ENCODE measurements at places on chromosomes 5 and 9.

DNA sequence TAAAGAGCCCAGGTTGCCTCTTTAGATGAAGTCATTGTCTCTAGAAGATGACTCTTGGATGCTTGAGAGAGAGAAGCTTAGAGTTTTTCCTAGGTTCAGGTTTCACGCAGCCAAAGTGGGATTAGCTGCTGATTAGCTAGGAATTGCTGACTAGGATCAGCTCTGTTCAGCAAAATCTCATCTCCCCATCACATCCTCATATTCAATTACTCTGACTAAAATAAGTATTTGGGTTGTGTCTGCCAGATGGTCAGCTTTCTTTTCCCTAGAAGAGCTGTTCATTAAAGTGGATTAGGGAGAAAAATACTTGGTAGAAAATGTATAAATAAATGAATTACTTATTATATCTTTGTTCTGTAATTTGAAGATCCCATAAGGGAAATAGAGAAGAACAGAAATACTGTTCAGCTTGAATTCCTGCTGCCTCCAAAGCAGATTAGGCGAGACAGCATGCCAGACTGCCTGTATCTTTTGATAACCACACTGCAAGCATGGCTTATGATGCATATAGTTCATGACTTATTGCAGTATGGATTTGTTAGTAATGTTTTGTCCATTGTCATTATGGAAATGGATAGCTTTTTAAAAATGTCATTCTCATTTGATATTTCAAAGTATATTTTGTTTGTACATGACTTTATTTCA, 184.8 kb upstream of the CD180 start:
- no peak for DNase-seq

GRCh38 chr9:73685786-73686185, 534.1 kb downstream of the ANXA1 start:
- no peak for DNase-seq

- peak; percentile 37 for DNase-seq
Observed at GRCh38 chr9:92716557-92716956, 46.6 kb upstream of the IPPK start.

DNA sequence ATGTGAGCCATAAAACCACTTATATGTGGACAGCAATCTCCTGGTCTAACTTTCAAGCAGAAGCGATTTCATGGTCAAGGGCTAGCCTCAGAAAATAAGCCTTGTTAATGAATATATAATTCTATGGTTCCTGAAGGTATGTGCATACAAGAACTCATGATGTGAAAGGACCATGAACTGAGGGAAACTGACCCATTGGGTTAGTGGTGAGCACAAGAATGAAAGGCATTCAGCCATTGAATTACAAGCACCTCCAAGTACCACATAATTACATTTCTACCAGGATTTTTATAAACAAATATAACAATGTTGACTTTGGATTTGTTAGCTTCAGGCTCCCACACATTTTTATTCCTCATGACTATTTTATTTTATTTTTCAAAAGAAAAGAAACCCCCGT, 459.0 kb downstream of the TLE4 start:
- no peak for DNase-seq

DNA sequence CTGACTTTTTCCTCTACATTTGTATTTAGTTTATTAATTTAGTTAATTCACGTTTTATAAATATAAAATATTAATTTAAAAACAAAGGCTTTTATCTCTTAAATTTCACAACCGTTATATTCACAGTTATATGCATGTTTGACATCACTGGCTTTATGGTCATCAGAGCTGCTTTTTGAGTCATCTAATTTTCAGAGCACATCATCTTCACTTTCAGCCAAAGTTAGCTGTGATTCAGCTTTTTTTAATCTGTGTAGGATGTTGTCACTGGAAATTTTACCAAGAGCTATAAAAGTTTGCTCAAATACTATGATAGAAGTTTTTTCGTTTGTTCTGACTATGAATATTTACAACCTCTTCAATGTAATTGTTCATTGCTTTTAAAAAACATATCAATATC, 12.4 kb downstream of the CDC37L1 start:
- DNase-seq = no peak

DNA sequence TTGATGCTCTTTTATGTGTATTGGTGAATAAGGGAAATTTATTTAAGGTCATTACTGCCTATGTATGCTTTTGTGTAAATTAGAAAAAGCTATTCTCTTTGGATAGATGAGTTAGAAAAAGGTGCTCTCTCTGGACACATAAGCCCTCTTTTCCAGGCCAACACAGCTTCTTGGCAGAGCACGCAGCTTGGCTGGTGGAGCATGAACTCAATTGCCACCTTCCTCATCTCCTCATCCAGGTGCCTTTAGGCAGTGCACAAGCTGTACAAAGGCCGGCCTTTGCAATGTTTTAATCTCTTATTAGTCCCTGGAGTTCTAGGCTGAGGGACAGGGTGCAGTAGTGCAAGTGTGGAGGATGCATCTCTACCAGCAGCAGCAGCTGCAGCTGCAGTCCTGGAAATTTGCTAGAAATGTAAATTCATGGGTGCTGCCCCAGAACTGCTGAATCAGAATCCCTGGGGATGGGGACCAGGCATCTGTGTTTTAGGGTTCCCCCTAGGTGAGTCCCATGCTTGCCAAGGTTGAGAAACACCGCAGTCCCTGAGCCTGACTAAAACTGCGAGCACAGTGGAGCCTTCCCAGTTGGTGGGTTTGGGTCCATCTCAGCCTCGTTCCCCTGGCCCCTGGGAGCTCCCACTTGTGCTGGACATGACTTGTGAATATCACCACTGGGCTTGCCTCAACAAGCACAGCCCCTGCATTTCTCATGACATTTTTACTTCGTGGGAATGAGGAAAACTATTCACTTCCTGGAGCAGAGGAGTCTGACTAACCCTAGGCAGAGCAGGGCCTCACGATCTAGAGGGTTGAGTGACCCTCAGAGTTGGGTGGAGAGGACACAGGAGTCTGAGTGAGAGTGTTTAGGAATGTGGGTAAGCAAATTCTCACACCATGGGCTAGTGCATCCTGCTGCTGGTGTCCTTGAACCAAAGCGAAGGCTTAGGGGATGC, 272.3 kb downstream of the ZSWIM6 start:
- no peak for DNase-seq

DNA sequence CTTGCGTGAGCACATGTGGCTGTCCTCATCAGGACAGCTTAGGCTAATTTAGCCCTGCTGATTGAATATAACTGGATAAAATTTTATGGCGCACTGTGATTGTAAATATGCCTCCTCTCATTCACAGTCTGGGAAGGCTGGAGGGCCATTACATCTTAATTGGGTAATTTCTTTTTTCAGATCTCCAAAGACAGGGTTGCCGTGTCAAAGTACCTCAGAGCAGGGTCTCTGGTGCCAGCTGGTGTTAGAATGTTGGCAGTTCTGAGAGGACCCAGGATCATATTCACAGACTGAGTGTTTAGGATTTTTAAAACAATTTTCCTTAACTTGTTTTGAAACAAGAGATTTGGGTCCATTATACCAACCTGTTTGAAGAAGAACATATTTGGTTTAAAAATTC, 455.7 kb upstream of the TLE4 start:
- no peak for DNase-seq

GRCh38 chr9:131423171-131423581, 29.3 kb downstream of the PRRC2B start:
- no peak for DNase-seq

DNA sequence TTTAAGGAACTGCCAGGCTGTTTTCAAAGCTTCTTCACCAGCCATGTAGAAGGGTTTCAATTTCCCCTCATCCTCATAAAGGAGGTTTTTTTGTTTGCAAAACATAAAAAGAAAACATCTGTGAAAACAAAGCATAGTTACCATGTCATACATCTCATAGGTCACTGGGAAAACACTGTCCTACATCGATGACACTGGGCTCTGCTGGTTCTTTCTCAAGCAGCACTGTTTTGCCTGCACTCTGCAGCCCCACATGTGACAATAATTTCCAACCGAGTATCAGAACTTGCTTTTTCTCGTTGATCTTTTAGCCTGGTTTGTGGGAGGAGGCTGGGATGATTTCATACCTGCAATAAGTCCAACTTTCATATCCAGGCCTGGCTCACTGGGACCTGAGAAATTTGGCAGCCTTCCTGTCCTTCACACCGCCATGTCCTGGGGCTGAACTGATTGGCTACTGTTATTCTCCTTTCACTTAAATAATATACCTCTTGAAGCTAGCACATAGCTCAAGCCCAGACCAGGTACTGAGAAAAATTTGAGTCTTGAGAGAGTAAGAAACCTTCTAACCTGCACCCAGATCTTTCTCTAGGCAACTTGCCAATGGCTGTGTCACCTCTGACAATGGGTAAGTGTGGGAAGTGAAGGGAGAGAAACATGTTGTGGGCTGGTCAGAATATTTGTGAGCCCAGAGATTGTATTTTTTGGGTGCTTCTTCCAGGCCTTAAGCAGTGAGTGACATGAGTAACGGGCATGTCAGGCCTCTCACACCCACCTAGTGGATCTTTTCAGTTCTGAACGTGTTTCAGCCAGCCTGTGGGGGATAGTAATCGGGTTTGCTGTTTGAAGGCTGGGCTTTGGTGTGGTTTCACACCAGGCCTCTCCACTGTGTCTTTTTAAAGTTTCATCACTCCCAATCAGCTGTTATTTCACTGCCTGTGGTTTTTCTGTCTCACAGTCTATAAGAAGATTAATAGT, 502.8 kb downstream of the NTRK2 start:
- no peak for DNase-seq

GRCh38 chr5:16350816-16351215, 114.8 kb downstream of the ZNF622 start:
- no peak for DNase-seq

- DNase-seq = no peak
Observed at GRCh38 chr9:134492281-134492691, 149.3 kb upstream of the COL5A1 start.

- DNase-seq = no peak
Observed at GRCh38 chr5:62534461-62535236, 44.0 kb upstream of the LRRC70 start.

DNA sequence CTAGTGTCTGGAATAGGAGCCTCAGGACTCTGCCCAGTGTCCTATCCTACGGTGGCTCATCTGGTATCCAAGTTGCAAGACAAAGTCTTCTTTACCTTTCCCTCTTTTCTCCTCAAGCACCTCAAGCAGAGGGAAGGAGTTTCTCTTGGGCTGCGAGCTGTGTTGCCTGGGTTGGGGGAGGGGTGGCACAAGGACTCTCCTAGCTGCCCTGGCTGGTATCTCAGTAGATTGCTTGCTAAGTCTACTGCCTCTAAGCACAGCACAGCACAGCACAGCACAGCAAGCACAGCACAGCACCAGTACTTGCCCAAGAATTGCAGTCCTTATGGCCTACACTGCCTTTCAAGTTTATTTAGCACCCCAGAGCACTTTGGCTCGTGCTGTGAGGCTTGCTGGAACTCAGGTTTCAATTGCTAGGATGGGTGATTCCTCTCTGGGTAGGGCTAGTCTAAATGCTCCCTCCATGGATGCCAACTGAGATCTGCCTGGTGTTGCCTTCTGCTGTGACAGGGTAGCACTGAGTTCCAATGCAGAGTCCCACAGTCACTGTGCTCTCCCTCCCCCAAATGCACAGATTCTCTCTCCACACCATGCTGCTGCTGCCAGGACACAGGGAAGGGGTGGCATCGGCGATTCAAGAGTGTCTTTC, 213.1 kb upstream of the POU5F2 start:
- DNase-seq = no peak

DNA sequence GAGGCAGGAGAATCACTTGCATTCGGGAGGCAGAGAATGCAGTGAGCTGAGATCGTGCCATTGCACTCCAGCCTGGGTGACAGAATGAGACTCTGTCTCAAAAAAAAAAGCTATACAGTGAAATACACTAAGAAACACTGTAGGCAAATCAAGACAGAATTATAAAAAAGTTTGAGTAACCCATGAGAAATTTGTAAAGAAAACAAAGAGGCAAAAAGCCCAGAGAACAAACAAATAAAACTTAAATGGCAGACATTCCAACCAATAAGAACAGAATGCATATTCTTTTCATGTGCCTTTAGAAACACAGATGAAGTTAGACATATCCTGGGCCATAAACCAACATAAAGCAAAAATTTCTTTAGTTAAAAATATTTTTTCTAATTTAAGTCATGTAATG, 30.6 kb downstream of the ZNF169 start:
- DNase-seq = no peak

DNA sequence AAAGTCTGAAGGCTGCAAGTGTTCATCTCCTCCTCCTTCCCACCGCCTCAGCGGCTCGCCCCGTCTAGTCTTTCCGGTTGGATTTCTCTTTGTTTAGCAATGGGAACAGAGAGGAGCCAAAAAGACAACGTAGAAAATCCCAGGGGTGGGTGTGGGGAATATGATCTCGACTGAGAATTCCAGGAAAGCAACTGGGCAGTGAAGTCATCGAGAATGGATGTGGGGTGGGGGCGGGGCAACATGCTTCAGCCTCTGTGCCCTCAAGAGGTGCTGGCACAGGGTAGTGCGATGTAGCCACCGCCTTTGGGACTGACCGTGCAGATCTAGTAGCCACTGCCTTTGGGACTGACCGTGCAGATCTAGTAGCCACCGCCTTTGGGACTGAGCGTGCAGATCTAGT, 12.9 kb downstream of the MSX2 start:
- DNase-seq = no peak

DNA sequence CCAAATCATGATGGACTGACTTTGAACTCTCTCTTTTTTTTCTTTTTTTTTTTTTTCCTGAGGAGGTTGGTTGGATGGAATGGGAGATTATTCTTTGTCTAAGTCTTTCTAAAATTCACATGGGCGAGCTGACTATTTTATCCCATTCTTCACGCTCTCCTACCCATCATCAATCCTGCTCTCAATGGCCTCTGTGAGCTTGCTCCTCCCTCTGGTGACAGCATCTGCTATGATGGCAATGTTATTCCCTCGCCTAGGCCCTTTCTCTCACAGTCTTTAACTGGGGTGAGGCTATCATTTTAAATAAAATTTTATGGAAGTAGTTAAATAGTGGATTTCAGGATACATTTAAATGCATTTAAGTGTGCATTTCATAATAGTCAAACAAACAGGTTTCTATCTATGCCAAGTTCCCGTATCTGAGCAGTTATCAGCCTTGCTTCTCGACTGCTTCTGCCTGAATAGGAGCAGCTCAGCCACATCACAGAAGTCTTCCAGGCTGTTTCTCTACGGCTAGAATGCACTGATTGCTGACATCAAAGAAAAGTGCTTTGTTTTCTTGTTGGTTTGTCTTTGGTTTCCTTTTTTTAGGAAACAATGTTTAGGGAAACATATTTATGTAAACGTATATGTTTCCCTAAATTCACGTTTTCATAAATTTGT, 2233.8 kb downstream of the MAT2B start:
- DNase-seq = no peak

- DNase-seq = peak; percentile 59
Observed at GRCh38 chr9:137406876-137407589, 15.9 kb downstream of the EXD3 start.

GRCh38 chr5:135898651-135899050, 3.0 kb upstream of the IL9 start:
- no peak for DNase-seq

GRCh38 chr9:27340285-27340674, 43.3 kb upstream of the EQTN start:
- DNase-seq = peak; percentile 52

DNA sequence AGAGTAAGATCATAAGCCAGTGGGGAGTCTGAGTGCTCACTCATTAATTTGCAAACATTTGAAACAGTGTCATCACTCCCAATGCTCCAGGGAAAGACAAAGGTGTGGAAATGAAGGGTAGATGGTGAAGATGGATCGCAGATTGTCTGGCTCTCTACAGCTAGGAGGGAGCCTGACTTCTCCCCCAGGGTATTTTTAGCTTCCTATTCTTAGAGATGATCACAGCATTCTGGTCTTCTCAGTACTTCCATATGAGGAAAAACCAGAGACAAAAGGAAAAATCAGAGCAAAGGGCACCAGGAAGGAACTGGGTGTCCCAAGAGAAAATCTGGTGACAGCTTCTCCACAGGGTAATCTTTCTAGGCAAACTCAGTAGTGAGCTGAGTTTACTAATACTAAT, 401.9 kb upstream of the GRIA1 start:
- DNase-seq = no peak

GRCh38 chr5:173670791-173671120, 54.3 kb upstream of the BOD1 start:
- DNase-seq = no peak
